ENCODE measurements at places on chromosomes 5 and 9.

GRCh38 chr9:8011974-8012373 lies 212.4 kb upstream of the DMAC1 start:
- DNase-seq, result no peak

GRCh38 chr9:68795411-68795810 lies 90.4 kb downstream of the PIP5K1B start:
- DNase-seq, result no peak

GRCh38 chr9:82082563-82082962 lies 94.0 kb downstream of the SPATA31D1 start:
- no peak for DNase-seq

GRCh38 chr5:57437976-57438805 lies 44.4 kb downstream of the ACTBL2 start:
- DNase-seq, result no peak

DNA sequence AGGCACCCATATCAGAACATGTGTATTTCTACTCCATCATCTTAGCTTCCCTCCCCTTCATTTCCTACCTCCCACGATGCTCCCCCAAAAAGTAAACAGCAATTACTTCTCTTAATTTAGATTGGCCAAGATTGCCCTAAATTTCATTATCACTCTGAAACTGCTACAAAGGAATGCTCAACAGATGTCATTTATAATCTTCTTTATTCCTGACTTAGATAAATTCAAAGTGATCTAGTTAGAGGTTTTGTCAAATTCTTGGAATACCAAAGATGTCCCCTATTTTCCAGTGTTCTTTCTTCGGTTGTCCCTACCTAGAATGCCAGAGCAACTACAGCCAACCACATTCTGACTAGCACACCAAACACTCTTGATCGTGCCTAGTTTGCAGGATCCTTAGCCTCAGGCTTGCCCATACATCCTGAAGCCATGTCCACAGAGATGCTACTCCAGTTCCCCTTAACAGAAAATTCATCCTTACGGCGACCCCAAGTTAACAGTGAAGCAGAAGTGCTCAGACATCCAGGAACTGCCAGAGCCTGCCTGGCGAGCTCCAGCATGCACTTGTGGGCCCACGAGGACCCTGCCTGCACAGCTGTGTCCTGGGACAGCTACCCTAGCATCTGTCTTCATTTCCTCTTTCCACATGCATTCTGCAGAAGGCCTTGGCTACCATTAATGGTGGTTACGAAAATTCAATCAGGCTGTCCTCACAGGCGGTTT lies 31.6 kb downstream of the DAP start:
- DNase-seq, result no peak

DNA sequence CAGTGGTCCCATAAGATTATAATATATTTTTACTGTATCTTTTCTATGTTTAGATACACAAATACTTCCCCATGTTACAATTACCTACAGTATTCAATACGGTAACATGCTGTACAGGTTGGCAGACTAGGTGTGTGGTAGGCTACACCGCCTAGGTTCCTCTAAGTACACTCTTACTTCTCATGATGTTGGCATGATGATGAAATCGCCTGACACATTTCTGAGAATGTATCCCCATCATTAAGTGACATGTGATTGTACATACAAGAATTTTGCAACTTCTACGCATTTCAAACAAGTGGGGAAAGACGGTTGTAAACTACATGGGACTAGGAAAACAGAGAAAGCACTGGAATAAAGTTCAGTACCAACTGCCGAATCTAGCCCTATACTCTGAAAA lies 53.3 kb downstream of the SETX start:
- no peak for DNase-seq

DNA sequence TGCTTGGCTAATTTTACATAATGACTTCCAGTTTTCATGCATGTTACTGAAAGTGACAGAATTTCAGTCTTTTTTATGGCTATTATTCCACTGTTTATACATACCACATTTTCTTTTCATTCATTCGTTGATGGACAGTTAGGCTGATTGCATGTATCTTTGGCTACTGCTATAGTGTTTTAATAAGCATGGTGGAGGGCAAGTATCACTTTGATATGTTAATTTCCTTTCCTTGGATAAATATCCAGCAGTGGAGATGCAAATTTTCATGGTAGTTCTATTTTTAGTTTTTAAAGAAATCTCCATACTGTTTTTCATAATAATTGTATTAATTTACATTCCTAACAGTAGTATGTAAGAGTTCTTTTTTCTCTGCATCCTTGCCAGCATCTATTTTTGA lies 297.9 kb downstream of the PRR16 start:
- no peak for DNase-seq

DNA sequence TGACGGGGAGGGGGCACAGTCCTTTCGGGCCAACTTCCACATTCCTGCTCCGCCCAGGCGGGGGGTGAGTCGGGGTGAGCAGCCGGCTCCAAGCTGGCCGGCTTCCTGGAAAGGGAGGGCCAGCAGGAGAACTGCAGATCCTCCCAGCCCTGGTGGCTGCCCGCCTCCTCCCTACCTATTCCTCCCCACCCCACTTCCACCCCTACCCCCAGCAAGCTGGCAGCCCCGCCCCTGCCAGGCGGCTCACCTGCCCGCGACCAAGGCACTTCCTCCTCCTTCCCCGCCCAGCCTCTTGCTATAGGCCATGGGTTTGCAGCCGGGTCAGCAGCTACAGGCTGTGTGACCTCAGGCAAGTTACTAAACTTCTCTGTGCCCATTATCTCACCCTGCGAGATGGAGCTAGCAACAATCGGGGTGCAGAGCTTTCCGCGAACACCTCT lies 5.6 kb upstream of the IRF1 start:
- DNase-seq, result no peak

DNA sequence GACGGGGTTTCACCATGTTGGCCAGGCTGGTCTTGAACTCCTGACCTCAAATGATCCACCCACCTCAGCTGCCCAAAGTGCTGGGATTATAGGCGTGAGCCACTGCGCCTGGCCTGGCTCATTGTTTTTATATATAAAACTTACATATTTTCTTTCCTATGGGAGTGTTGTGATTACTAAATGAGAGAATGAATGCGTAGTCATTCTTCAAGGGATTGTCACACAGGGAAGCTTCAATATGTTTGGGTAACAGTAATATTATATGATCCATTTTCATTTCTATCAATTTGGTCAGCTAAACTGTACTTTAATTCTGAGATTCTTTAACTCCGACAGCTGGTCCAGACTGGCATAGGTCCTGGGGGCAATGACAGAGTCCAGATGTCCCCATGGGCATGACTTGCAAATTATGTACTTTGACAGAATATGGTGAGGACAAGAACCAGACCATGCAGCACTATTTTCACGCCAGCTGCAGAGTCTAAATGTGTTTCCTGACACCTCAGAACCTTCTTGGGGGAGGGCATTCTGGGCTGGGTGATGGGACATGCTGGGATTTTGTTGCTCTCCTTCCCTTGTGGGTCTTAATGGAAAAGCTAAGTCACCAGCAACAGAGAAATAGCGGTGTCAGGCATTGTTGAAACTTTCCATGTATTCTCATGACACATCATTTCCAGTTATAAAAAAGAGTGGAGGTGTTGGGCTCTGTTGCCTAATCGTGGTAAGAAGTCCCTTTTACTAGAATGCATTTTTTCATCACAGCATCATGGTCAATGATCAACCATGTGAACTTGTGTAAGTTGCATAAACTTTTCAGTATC lies 40.9 kb upstream of the TNC start:
- no peak for DNase-seq

GRCh38 chr5:151676314-151676712 lies 10.4 kb downstream of the SPARC start:
- no peak for DNase-seq

- no peak for DNase-seq
These were observed 54.6 kb upstream of the STXBP1 start for GRCh38 chr9:127557466-127557869.

DNA sequence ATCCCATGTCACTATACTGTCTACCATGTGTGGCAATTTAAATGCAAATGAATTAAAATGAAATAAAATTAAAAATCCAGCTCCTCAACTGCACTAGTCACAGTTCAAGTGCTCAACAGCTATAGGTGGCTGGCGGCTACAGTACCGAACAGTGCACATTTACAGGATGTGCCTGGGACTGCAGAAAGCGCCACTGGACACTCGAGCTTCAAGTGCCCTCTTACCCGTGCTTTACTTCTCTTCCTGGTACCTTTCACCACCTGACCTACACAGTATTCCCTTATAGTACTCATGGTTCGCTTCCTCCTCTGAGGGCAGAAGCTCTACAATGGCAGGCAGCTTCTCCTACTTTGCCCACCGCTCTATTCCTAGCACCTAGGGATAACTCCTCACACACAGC lies 166.6 kb downstream of the FANCC start:
- no peak for DNase-seq

DNA sequence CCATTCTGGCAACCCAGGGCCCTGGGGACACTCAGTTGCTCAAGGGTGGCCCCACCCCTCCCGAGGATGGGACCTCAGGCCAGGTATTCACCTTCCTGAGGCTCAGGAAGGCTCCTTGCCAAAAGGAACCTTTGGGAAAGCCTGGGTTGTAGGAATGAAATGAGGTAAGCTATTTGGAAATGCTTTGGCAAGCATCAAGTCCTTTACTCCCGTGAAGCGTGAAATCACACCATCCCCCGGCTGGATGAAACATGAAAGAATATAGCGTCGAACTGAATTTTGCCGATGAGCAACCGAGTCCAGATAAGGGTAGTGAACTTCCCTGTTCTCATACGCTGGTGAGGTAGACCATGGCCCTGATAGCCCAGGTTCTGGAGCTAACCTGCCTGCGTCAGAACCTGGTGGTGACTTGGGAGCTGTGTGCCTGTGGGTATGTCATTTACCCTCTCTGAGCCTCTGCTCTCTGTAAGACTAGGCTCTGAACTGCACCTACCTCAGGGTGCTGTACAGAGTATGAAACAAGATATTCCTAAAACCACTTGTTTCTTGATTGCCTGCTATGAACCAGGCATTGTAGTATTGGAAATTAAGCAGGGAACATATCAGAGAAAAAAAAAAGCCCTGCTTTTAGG lies 105.3 kb upstream of the BOD1 start:
- DNase-seq, result no peak

DNA sequence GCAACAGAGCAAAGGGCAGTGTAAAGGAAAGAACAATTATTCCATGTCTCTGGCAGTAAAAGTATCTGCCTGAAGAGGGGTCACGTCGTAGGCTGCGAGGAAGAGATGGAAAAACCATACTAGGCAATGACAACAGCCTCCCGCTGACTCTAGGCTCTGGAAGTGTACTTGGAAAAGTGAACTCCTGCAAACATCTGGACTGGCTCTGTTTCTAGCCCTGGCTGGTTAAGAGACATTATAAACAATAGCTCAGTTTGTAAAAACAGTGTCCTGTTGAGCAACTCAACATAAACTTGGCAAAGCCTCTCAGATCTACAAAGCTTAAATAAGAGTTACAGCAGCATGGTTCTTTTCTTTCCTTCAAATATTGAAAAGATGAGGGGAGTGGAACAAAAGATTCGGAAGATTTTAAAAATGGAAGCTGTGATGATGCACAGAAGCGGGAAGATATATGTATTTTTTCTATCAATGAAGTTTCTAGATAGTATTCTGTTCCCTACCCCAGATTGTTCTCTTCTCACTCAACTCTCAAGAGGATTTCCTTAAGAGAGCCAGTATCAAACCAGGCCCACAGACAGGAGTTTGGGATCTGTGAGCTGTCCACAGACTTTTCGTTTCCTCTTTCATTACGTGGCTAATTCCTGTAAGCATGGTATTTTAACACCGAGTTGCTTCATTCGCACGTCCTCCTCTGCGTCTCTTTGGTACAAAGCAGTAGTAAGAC lies 79.4 kb downstream of the SPTLC1 start:
- DNase-seq, result no peak

DNA sequence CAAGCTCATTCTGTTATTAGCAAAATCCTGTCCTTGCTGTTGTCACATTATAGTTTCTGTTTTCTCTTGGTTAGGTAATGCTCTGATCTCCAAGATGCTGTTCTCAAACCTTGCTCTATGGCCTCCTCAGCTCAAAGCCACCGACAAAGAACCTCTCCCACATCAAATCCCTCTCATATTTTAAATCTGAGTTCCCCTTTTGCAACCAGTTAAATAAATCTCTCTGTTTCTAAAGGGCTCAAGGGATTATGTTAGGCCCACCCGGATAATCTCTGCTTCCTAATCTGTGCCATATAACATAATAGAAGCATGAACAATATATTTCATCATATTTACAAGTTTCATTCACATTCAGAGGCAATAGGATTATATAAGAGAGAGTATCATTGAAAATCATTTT lies 286.0 kb downstream of the CYLC2 start:
- DNase-seq, result peak; percentile 8

- no peak for DNase-seq
These were observed 258.4 kb downstream of the HCN1 start for GRCh38 chr5:45437752-45438151.

- DNase-seq, result no peak
These were observed 294.5 kb upstream of the PIK3R1 start for GRCh38 chr5:67921004-67921601.

DNA sequence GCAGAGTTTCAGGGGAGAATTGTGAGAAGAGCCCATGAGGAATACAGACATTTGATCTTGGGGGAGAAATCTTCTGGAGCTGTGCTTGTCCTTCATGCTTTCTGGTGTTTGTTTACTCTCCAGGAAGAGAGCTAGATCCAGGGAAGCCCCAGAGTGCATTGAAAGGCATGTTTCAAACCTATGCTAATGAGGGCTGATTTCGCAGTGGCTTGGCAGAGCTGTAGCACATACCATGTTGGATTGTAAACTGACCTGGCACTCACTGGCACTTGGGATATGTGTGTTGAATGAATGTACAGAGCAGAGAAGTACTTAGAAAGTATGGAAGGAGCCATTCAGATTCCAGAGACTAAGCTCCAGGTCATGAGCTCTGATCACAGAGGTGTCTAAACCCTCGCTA lies 30.9 kb downstream of the TNFSF8 start:
- no peak for DNase-seq

GRCh38 chr5:102762095-102762534 lies 7.0 kb downstream of the PAM start:
- DNase-seq, result no peak

- DNase-seq, result no peak
These were observed 32.1 kb downstream of the SH3PXD2B start for GRCh38 chr5:172422255-172422654.

- DNase-seq, result no peak
These were observed 72.1 kb upstream of the CHD1 start for GRCh38 chr5:99000876-99001275.

DNA sequence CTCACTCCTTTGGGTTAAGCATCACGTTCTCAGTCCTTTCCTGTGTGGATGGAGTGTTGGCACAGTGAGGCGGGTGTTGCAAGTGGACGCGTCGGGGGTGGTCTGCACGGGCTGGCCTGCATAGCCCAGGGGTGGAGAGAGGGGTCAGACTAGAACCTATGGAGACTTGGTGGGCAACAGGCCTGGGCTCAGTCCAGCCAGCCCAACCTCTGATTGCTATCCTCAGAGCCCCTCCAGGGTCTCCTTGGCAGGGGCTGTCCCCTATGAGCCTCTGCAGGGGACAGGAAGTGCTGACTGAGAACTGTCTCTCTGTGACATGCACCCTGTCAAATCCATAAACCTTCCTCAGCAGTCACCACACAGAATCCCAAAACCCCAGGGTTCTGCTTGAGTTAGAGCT lies 2.3 kb downstream of the DCANP1 start:
- no peak for DNase-seq

Data from D721Med (cell line).